Esophagus muscularis mucosa (tissue), 4 donors: ENCODE measurements at places on chromosomes 6 and 20. TPM values are rescaled to one million over a fixed set of nuclear protein-coding genes. Genes with fewer than 3 reads are reported as not detected.
A peak's percentile ranks its signal among the peaks of the same experiment; 100 is the strongest.

Gene SLC22A7
- not detected for total RNA-seq

- no peaks in the 10 kb centered on the region for H3K27me3 ChIP-seq
- no peaks in the 10 kb centered on the region for H3K36me3 ChIP-seq
- peak; percentile 91 for DNase-seq
- peaks cover 4% of the 10 kb centered on the region for H3K4me1 ChIP-seq
- H3K27ac ChIP-seq: no peak overlapping the region
Measured at GRCh38 chr6:88566746-88567534, 396.5 kb downstream of the RNGTT start.

GRCh38 chr20:57499676-57500075 is 25.3 kb downstream of the CTCFL start:
- no peak overlapping the region for H3K27ac ChIP-seq
- H3K36me3 ChIP-seq: no peaks in the 10 kb centered on the region
- DNase-seq: no peak
- no peaks in the 10 kb centered on the region for H3K27me3 ChIP-seq
- H3K4me1 ChIP-seq: peaks cover 14% of the 10 kb centered on the region
- H3K4me3 ChIP-seq: no peak overlapping the region

DNA sequence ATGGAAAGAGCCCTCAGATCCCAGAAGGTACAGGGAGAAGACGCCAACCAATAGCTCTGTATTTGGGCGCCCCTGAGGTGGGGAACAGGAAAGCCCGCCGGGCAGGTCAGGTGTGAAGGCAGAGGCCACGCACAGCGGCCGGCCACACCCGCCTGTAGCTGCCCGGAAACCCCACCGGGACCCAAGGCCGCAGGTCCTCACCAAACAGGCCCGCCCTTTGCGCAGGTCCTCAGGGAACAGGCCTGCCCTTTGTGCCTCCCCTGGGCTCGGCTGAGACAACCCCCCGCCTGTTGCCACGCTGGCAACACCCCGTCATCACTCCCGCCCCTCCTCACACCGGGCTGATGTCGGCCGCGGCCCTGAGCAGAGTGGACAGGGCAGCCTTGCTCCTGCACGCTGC is 44.9 kb upstream of the CHRNA4 start:
- H3K27me3 ChIP-seq: no peaks in the 10 kb centered on the region
- H3K4me1 ChIP-seq: no peaks in the 10 kb centered on the region
- DNase-seq: no peak
- no peak overlapping the region for H3K4me3 ChIP-seq
- H3K27ac ChIP-seq: no peak overlapping the region
- no peaks in the 10 kb centered on the region for H3K36me3 ChIP-seq

Gene MYMX
- total RNA-seq: not detected

Gene OLIG3
- not detected for total RNA-seq

DNA sequence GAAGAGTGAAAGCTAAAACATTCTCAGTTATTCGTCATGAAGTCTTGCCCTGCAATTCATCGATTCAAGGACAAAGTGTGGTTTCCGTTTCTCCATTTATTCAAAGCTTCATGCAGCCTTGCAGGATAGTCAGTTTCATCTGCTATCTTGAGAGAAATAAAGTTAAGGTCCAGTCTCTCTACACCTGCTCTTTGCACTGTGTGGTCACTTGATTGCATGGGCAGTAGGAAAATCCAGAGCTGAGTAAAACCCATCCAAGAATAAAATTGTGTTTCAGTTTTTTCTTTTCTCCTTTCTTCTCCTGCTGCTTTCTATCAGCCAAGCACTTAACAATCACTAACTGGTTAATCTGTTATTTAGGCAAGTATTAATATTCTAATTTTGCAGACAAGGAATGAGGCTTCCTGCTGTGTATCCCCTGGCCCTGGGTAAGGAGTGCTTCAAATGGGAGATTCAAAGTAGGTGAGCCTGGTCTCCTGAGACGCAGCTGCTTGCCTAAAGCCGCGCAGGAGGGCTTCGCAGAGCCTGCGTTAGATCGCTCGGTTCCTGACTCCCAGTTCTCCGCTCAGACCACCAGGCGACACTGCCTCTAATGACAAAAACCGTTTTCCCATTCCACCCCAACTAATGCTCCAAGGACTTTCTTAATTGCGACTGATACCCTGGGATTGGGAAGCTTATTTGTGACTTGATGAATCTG is 808.3 kb downstream of the TFAP2A start:
- H3K36me3 ChIP-seq: no peaks in the 10 kb centered on the region
- H3K27ac ChIP-seq: no peak overlapping the region
- no peaks in the 10 kb centered on the region for H3K4me1 ChIP-seq
- H3K4me3 ChIP-seq: no peak overlapping the region
- DNase-seq: no peak
- no peaks in the 10 kb centered on the region for H3K27me3 ChIP-seq

DNA sequence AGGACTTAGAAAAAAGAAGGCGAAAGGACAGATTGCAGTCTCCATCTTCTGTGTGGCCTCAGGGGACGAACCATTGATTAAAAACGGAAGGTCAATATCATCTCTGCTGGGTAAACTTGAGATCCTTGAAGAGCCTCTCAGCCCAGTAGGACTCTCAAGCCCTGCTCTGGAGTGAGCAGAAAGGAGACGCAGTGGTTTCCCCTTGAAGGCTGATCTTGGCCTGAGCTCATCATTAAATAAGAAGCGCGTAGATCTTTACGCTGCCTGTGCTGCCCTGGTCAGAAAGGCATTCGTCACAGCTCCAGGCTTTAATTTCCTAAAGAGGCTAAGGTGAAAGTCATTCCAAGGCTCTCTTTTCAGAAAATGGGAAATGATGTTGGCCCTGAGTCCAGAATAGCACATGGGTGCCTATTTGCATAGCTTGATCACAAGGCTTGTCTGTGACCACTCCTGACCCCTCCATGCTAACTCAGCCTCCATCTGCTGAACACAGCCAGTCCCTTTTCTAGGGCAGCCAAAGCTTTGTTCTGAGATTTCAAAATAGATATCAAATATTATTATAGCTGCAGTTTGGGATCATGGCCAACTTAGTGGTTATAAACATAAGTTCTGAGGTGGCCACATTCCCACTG is 29.3 kb upstream of the XRN2 start:
- no peak overlapping the region for H3K4me3 ChIP-seq
- no peak overlapping the region for H3K27ac ChIP-seq
- no peak for DNase-seq
- H3K36me3 ChIP-seq: no peaks in the 10 kb centered on the region
- H3K27me3 ChIP-seq: no peaks in the 10 kb centered on the region

Gene PERP
- 123 TPM for total RNA-seq

Gene GNAS-AS1
- 0.23 TPM for total RNA-seq

DNA sequence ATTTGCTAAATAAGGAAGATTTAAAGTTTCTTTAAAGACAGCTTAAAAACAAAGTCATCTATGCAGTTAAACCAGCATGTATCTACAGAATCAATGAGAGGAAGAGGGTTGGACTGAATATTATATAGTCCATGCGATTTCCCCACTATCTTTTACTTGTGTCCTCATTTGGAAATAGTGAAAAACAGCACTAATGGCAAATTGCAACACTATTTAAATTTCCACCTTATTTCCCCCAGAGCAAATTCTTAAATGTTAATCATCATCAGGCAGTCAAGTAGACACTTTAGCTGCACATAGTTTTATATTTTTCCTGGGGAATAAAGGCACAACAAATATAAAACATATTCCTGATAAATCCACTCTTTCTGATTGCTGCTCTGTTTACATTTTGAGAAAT is 114.6 kb downstream of the LCA5 start:
- peaks cover 16% of the 10 kb centered on the region for H3K4me1 ChIP-seq
- no peak overlapping the region for H3K4me3 ChIP-seq

Gene MPIG6B
- total RNA-seq: not detected
